Non-pigmented ciliary epithelial cell (primary cell): ENCODE measurements at places on chromosomes 6 and 20.

GRCh38 chr6:5416250-5416649 is 154.9 kb downstream of the FARS2 start:
- DNase-seq: no peak

- DNase-seq: no peak
Observed at GRCh38 chr6:15956205-15957106, 172.4 kb upstream of the MYLIP start.

GRCh38 chr6:130424710-130425109 is 58.9 kb downstream of the TMEM200A start:
- no peak for DNase-seq

- no peak for DNase-seq
Observed at GRCh38 chr6:42147138-42147562, 4.7 kb upstream of the C6orf132 start.

DNA sequence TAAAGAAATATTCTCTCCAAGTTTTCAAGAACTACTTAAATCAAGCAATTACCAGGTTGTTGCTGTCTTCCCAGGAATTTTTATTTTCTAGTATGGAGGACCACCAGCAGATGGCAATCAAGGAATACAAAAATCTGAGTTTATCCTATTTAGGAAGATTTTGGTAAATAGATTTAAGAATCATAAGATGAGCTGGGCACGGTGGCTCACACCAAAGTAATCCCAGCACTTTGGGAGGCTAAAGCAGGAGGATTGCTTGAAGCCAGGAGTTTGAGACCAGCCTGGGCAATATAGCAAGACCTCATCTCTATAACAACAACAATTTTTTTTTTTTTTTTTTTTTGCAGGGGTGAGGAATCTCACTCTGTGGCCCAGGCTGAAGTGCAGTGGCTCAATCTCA is 19.3 kb upstream of the SEC63 start:
- no peak for DNase-seq

DNA sequence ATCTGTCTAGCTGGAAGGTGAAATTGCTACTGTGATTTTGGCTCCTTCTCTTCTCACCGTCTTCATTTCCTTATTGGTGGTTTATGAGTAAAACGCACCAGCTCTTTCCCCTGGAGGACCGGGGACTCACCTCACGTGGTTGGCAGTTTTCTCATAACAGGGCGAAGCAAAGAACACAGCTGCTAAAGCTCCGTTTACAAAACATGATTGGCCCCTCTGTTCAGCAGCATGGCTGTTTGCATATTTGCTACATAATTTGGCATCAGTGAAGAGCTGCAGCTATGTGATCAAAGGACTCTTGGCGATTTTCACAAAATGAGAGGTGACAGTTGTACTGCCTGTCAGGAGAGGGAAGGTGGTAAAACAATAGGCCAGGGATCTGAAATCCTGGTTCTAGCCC is 20.5 kb upstream of the TMEM181 start:
- DNase-seq: no peak

- DNase-seq: no peak
Observed at GRCh38 chr6:74054190-74054589, 358.2 kb downstream of the CD109 start.

DNA sequence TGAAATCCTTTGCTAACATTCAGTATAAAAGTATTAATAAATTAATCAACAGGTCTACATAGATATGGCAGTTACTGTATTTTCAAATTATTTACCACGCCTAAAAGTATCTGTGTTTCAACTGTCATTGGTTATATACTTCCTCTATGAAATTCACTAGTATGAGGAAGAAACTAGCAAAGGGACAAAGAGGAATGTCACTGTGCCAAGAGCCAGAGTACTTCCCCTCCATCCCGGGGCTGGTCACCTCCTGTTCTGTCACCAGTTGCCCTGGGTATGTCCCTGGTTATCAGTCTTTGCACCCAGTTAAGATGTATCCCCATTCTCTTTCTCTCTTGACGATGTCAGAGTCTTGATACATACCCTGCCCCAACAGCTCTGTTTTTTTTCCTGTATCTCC is 476.8 kb upstream of the SOX4 start:
- no peak for DNase-seq

DNA sequence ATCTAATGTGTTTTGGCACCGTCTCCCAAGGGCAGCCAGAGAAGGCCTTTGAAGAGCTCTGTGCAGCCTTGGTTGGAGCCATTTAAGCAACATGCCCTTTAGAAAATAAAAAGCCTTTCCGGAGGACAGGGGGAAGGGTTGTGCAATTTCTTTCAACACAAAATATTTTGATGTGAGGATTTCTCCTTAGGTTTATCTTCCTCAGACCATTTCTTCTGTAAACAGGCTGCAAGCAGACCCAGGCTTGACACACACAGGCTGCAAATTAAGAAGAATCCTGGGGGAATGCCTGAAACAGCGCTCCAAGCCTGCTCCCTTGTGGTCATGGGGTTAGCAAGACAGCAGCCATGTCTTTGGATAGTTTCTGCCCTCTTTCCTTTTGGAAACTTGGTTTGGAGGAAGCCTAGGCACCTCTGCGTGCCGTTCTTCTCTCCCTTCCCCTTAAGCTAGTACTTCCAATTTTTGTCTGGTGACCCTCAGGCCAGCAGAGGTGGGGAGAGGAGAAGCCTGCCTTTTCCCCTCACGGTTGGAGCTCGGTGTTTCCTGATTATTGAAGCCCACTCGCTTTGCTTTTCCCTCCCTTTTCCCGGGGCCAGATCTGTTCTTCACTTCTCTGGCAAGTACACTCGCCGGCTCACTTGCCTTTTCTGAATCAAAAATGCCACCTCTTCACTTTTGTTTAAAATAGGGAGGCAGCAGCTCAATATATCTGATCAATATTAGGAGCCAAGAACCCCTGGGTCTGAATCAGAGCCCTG is 39.6 kb upstream of the NOX3 start:
- DNase-seq: no peak

DNA sequence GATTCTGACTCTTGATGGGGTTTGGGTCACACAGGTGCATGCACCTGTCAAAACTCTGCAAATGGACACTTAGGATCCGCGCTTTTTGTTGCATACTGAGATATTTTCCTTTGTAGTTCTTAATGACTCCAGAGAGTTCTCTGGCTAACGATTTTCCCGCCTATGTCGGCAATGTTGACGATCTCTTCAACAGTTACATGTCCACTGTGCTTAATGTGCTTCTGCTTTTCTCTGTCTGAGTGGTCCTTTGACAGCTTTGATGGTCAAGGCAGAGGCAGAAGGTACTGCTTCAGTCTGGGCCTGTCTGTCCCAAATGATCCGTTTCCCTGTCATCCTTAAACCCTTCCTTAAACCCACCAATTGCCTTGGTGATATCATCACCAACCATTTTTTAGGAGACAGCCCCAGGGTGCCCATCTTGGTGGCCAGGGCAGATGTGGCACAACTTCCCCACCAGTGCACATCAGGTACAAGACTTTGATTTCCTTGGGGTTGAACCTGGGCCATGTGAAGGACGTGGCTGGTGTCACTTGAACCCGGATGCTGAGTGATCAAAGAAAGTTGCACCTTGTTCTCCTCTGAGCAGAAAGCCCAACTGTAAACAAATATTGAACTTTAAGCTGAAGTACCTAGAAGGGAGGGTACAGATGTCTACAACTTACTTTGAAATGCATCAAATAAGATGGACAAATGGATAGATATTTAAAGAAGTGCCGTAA is 10.7 kb upstream of the BPIFB1 start:
- DNase-seq: no peak

- no peak for DNase-seq
Observed at GRCh38 chr6:42279144-42279781, 61.6 kb upstream of the MRPS10 start.

DNA sequence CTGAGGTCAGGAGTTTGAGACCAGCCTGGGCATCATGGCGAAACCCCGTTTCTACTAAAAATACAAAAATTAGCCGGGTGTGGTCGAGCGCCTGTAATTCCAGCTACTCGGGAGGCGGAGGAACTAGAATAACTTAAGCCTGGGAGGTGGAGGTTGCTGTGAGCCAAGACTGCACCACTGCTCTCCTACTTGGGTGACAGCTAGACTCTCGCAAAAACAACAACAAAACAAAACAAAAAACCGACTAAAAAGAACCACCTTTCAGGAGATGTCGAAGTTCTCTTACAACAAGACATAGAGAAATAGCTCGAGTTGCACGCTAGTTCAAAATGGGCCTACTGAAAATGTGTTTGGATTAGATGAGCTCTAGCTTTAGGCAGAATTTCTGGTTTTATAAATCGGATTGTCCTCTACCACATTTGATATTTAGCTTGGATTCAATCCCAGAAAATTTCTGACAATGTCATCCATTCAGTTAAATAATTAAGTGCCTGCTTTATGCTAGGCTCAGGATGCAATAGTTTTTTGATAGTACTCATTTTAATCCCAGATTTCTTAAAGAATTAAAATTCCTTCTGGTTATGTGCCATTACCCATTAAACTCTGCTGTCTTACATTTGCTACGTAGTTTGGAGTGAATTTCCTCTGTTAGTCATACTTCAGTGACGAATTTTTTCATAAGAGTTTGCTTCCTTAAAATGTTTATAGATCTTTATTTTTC is 137.5 kb upstream of the SHLD1 start:
- no peak for DNase-seq

DNA sequence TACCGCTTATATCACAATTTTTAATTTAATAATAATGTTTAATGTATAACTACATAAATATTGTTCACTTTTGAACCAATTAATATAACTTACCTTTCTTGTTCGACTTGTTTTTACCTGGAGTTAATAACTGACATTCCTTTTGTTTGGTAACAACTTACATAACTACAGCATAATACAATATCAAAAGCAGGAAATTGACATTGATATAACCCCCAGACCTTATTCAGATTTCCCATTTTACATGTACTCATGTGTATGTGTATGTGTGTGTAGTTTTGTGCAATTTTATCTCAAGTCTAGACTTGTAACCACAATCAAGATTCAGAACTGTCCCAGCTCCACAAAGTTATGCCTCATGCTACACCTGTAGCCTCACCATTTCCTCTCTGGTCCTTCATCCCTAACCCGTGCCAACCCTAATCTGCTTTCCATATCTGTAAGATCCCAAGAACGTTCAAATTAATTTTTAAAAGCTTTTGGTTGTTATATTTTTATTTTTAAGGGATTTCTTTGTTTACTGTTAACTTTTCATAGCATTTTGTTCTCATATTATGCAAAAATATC is 190.6 kb downstream of the MANEA start:
- DNase-seq: no peak

GRCh38 chr6:8557014-8557748 is 121.8 kb upstream of the SLC35B3 start:
- no peak for DNase-seq

DNA sequence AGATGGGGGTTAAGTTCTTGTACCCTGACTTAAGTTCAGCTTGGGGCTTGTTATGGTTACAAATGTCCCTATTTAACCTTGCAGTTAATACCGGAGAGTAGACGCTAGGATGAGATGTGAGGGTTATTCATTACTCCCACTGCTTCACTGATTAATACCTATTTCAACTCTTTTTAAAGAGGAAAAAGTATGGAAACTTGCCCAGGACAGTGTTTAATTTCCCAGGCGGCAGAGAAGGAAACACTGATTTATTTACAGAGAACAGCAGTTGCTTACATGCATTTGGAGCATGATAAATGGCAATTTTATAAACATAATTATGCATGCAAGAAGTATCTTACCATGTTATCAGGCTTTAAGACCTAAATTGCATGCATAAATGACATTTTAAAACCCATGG is 137.7 kb downstream of the RCAN2 start:
- no peak for DNase-seq

- peak; percentile 23 for DNase-seq
Observed at GRCh38 chr6:43477235-43478007, at the start of gene TJAP1. Gene TJAP1 (plus strand): TSS chr6:43477570. CDS start chr6:43499002, 21,432 bp downstream.

DNA sequence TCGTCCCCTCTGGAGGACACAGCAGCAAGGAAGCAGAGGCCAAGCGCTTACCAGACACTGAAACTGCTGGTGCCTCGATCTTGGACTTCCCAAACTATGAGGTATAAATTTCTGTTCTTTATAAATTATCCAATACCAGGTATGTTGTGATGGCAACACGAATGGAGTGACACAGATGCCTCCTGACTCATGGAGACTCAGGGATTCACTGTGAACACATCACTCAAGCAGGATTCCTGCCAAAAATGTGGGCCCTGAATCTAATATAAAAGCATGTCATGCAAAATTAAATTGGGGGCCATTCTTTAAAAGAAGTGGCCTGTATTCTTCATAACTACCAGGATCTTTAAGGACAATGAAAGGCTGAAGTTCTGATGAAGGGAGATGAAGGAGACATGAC is 52.5 kb upstream of the SLC22A23 start:
- no peak for DNase-seq

GRCh38 chr6:85568411-85568810 is 25.2 kb downstream of the SNX14 start:
- DNase-seq: no peak

- DNase-seq: no peak
Observed at GRCh38 chr6:24859608-24860200, 61.0 kb upstream of the ARMH2 start.

DNA sequence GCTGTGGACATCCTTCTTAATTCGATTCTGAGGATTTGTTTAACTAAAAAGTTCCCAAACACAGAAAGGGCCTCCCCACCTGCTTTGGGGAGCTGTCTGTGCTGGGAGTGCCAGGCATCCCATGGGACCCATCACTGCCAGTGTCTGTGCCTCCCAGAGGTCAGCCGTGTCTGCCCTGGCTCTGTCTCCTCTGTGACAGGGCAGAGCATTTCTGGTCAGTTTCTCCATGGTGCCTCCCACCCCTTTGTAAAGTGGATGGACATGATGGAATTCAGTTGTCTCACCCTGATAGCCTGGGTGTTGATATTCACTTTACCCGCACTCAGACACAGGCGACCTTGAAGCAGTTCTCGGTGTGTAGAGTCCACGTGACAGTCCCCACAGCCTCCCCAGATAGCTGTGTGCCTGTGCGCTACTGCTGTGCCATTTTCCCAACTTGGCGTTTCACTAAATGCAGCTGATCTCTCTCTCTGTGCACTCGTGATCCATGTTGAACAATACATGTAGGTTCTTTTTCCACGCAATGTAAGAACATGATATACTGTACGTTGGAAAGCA is 70.5 kb downstream of the CDS2 start:
- no peak for DNase-seq

- DNase-seq: no peak
Observed at GRCh38 chr20:63686492-63687321, 9.7 kb upstream of the TNFRSF6B start.

- DNase-seq: no peak
Observed at GRCh38 chr20:9052136-9052535, 16.8 kb upstream of the PLCB4 start.

- DNase-seq: peak; percentile 97
Observed at GRCh38 chr6:142846883-142847287, 98.1 kb downstream of the HIVEP2 start.

GRCh38 chr20:33871362-33871761 is 60.2 kb downstream of the CHMP4B start:
- DNase-seq: no peak
